ENCODE measurements at places on chromosomes 5 and 9.

DNA sequence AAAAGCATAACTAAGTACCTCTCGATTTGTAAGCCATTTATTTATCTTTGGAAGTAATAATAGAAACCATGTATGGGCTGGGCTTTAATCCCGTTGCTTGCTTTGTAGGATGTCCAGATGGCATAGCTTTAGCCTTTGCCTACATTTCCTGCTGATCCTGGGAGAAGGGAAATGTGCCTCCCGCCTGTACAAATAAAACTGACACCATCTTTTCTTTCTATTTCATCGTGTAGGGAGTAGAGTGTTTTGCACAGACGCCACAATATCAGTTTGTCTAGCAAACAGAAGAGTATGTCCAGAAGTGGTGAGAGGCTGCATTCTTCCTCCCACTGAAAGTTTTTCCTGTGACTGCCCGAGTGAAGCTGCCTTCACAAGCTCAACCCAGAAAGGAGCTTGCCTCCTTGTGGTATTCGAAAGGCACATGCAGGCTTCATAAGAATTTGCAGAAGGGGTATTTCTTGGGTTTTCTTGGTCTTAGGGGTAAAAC is 24.7 kb upstream of the TJP2 start:
- DNase-seq = no peak

GRCh38 chr5:80960531-80961375 is 590 bp downstream of the RASGRF2 start:
- no peak for DNase-seq

- no peak for DNase-seq
These were observed 29.9 kb downstream of the COL5A1 start for GRCh38 chr9:134671341-134672113.

DNA sequence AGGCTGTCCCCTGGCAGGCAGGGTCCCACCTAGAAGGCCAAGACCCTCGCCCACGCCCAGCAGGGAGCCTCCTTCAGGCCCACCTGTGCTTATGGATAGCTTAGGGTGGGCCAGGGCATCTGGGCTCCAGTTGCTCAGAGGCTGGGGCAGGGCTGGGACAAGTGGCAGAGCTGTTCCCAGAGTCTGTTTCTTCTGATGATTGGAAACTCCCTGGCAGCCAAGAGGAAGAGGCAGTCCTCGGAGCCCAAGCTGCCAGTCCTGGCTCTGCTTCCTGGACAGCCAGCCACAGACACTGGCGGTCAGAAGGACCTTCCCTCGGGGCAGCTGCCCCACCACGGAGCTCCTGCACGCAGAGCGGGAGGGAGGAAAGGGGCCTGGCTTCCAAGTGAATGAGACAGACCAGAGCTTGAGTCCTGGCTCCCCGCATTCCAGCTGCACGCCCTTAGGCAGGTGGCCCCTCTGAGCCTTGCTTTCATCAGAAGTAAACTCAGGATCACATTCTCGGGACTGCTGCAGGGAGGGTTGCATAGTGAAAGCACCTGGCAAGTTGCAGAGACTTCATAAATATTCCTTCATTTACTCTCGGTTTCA is 37.9 kb upstream of the GABRP start:
- no peak for DNase-seq

GRCh38 chr5:176959051-176959450 is 47.5 kb downstream of the UIMC1 start:
- DNase-seq = no peak

DNA sequence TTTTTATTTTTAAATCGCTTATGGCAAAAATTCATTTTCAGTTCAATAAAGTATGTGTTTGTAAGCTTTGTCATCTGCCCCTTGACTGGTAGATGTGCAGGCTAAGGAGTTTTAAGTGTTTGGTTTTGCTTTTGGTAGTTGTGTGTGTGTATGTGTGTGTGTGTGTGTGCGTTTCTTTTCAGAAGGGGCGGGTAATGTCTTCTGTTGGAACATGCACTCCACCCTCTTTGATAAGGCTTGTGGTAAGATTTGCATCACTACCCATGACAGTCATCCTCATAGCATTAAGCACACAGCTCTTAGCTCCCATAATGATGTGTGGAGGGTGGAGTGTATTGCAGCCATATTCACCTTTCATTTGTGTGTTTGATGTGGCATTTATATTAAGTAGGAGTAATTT is 92.1 kb upstream of the FSD1L start:
- no peak for DNase-seq

GRCh38 chr5:52804981-52805380 is 17.3 kb downstream of the ITGA1 start:
- DNase-seq = no peak

GRCh38 chr9:91433180-91433579 is 9.5 kb upstream of the NFIL3 start:
- no peak for DNase-seq

- DNase-seq = no peak
These were observed 1.1 kb upstream of the TLE4 start for GRCh38 chr9:79570448-79571308.

- no peak for DNase-seq
These were observed 143.2 kb upstream of the ANKH start for GRCh38 chr5:15014809-15015208.

GRCh38 chr5:150389531-150390266 is 23.0 kb downstream of the CD74 start:
- no peak for DNase-seq

GRCh38 chr5:154523104-154523503 is 45.1 kb upstream of the HAND1 start:
- DNase-seq = no peak

GRCh38 chr9:135533674-135534073 is 12.3 kb upstream of the OBP2A start:
- no peak for DNase-seq

DNA sequence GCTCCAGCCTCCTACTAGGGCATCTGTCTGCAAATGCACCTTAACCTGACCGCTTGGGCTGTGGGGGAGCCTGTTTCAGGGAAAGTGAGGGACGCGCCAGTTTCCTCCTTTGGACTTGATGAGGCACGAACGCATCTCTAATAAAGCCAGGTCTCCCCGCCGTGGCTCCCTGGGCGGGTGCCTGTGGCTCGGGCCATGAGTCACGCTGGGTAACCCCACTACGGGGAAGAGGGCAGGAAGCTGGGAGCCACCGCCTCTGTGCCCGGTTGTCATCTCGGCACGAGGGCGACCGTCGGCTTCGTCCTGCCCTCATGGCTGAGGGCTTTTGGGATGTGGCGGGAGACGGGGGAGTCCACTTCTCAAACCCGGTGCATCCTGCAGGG is 12.1 kb downstream of the NOTCH1 start:
- no peak for DNase-seq
